ENCODE measurements at places on chromosomes 7 and 10.

GRCh38 chr7:93060865-93061264 is 56.9 kb downstream of the SAMD9 start:
- DNase-seq: no peak

DNA sequence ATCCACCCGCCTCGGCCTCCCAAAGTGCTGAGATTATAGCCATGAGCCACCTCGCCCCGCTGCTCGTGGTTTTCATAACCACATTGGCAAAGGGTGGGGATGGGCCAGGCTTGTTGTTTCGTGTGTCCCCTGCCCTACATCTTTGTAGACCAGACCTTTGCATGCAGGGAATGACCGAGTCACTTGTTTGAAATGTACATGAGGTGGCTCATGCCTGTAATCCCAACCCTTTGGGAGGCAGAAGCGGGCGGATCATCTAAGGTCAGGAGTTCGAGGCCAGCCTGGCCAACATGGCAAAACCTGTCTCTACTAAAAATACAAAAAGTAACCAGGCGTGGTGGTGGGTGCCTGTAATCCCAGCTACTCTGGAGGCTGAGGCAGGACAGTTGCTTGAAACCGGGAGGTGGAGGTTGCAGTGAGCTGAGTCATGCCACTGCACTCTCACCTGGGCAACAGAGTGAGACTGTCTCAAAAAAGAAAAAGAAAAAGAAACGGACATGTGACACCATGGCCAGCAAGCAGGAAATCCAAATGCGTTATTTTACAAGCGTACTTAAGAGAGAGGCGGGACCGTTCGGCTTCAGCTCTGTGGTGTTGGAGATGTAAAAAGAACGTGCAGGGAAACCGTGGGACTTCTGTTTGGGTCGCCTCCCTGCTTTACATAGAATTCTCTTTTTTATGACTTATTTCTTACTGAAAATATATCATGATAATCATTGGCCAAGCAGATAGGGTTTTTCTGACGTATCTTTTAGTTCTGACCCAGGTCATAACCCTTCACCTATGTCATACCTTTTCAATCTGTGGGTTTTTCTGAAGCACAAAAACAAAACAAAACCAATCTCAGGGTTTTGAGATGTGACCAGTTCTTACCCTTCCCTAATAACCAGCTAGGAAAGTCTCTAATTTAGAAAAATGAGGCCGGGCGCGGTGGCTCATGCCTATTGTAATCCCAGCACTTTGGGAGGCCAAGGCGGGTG is 45.1 kb downstream of the WIPI2 start:
- peak; percentile 23 for DNase-seq

DNA sequence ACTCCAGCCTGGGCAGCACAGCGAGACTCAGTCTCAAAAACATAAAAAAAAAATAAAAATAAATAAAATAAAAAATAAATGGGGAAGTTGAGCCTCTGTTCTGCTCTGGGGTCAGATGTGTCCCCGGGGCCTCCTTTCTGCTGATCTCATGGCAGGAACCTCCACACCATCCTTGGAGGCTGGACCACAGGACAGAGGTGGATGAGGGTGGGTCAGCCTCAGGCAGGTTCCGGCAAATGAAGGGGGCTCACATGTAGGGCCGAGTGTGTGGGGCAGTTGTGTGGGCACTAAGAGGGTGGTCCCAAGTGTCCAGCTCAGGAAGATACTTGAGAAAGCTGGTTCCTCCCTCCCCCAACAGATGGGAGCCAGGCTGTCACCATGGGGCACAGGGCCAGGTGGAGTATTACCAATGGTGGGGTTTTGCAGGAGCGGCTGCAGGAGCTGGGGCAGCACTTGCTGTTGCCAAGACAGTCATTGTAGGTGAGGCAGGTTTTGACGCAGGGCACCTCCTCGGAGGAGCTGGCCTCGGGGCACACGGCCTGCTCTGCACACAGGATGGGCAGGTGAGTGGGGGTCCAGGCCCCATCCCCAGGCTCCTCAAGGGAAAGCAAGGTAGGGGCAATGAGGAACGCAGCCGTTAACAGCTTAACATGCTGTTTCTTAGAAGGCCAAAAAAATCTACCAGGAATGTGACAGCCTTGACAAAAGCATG is 13.9 kb upstream of the TBRG4 start:
- DNase-seq: no peak

DNA sequence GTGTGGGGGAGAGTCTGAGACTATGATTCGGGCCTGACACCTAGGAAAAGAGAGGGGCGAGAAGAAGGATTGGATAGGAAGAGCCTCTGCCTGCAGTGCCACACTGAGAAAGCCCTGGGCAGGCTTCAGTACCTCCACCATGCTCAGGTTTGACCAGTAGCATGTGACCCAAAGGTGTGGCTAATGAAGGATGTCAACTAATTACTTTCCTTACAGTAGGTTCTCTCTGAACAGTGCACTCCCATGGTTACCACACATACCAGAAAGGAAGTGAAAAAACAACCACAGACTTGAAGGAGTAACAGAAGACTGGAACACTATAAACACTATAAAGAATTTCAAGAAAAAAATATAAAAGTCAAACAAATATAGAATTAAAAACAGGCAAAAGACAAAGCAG is 46.2 kb downstream of the SEM1 start:
- no peak for DNase-seq

GRCh38 chr7:18927134-18927533 is 190.3 kb downstream of the TWIST1 start:
- no peak for DNase-seq

DNA sequence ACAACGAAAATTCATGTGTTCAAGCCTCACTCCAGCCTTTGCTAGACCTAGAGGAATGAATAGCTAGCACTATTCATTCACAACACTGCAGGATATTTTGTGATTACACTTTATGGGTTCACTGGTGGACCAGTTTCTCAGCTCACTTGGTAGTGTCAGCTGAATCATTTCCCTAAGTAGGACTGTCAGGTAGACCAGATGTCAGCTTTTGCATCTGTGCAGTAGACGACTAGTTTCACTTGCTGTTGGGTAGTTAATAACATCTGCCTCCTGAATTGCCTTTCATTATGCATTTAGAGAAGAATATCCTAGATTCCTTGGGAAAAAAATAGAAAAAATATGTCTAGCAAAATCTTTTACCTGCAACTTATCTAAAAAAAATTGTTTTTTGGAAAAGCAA is 296.4 kb downstream of the ADARB2 start:
- peak; percentile 43 for DNase-seq

GRCh38 chr7:20466543-20467021 is 135.9 kb downstream of the ITGB8 start:
- DNase-seq: no peak

DNA sequence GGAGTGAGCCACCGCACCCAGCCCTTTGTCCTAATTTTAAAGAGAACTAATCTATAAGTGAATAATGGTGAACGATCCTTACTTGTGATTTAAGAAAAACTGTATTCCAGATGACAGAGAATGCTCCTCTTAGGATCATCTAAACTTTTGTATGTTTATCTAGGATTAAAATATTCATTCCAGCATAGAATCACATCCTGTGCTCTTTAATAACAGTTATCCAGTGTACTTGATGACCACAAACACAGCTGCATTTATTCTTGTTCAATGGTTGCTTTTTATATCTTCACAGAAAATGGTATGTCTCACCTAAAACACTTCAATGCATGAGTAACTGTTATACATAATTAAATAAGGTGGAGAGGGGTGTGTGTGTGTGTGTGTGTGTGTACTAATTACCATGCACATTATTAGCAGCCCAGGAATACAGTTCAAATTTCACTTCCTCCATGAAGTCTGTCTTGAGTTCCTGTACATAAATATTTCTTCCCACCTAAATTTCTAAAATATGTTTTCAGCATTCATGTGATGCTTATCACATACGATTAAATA is 38.5 kb upstream of the SEMA3C start:
- no peak for DNase-seq

DNA sequence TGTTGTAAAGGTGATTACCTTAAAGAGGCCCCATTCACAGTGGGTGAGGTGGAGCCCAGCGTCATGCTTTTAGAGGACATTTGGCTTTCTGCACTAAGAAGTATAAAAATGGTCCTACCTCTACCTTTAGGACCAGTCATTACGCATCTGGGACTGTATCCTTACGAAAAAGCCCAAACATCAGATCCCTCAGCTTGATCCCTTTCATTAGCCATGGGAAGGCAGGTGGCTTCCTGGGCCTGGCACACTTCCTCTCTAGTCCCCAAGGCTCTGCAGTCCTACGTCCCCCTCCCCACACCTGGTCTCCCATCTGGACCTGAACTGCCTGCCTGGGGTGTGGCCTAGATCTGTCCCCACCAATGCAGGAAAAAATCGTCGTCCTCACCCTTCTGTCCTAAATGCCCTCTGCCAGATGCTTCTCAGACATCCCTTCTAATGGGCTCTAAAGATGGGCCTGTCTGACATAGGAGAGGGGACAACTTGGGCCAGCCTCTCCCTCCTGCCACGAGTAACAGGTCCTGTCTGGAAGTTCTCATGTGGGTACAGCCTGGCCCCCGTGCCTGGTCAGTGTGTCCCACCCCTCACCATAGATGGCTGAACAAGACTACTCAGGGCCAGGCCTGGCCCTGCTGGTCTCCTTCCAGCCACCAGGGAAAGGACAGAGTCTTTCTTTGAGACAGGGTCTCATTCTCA is 11.8 kb upstream of the SLC18A3 start:
- DNase-seq: no peak

DNA sequence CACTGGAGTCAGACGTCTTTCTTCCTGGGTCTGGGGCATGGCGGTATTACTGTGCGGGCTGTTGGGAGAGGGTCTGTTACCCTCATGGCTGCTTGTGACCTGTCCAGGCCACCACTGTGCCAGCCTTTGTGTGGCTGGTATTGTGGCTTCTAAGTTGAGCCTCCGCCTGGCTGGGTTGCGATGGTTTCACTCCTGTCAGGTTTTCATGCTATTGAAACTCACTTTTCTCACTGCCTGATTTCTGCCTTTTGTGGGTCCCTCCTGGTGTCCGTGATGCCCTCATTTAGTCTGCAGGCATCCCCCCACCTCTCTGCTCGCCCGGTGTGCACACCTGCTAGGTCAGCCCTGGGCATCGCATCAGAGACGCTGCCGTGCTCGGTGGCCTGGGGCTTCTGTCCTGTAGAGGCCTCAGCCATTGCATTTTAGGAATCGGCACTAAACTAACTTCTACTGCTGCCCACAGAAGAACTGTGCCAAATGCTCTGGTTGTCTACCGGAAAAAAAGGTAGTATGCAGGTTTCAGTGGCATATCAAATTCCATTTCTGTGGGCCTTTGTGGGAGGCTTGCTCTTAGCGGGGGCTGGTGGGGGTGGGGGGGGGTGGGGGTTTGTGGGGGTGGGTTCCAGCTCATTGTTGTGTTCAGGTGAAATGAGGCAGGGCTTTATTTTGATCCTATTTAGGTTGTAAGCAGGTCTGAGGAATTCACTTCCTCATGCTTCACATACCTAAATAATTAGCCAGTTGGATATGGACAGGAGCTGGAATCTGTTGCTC is 64.3 kb downstream of the MGMT start:
- no peak for DNase-seq

GRCh38 chr10:14683256-14683655 is 91.4 kb downstream of the FAM107B start:
- DNase-seq: no peak

DNA sequence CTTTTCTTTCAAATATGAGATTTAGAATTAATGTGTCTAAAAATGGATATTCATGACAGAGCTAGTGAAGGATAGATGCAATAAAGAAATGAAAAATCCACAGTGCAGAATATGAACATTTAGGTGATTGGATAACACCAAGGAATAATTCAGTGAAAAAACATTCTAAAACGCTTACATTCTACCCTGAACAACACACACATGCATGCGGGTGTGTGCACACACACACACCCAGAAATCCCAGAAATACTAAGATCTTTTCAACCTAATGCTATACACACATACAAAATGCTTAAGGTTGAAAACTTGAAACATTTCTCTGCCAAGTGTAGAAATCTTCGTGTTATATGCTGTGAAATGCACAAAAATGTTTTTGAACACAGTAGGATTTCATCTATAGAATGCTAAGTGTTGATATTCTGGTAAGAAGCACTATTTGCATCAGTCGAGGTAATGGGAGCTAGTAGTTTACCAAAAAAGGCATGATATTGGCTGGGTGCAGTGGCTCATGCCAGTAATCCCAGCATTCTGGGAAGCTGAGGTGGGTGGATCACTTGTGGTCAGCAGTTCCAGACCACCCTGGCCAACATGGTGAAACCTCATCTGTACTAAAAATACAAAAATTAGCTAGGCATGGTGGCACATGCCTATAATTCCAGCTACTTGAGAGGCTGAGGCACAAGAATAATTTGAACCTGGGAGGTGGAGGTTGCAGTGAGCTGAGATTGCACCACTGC is 600.6 kb downstream of the PHTF2 start:
- no peak for DNase-seq

- DNase-seq: no peak
Measured at GRCh38 chr10:59107147-59107546, 69.3 kb upstream of the PHYHIPL start.

- DNase-seq: no peak
Measured at GRCh38 chr10:133325440-133326222, 11.1 kb downstream of the CALY start.

DNA sequence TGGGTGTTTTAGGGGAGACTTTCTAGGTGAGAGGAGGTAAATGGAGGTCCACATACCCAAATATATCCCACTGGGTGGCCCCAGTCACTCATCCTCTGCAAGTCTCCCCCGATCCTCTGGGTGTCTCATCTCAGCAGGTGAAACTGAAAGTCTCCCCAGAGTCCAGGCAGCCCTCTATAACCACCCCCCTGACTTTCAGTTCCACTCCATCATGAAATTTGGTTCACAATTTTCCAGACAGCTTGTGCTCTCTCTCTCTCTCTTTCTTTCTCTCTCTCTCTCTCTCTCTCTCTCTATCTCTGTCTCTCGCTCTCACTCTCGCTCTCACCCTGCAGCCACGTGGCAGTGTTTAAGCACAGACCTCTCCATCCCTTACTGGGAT is 56.7 kb upstream of the ELN start:
- peak; percentile 15 for DNase-seq

DNA sequence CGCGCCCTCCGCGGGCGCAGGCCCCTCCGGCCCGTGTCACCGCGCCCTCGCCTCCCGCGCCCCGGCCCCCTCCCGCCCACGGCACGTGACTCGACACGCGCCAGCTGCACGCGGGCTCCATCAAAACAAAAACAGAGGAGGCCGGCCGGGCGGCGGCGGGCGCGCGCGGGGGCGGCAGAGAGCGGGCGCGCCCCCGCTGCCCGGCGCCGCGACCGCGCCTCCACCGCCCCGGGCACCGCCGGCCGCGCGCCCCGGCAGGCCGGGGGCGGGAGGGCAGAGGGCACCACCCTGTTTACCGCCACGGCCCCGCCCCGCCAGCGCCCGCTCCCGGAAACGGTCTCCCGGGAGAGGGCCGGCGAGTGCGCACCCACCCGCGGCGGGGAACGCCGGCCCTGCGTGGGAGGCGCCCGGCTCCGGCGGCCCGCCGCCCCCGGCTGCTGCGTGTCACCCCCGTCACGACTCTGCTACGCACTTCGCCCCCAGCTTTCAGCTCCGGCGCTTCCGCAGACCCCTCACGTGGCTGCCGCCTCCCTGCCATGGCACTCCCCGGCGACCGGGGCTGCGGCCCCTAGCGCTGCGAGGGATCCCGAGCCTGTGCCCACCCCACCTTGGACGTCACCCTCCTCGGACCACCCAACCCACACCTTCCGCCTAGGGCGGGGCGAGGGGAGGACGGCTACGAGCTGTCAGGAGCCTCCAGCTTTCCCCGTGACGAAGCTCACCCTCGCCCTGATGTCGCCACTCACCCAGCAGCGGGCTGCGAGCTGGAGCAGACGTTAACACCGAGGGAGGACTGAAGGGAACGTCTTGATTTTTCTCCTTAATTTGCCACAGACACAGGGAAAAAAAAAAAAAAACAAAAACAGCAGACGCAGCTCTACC is 221.6 kb upstream of the MKLN1 start:
- DNase-seq: peak; percentile 74

- peak; percentile 85 for DNase-seq
Measured at GRCh38 chr10:6580279-6581029, 378 bp upstream of the PRKCQ start.

Measured in OCI-LY7 (cell line).